Daoy (cell line): ENCODE measurements at places on chromosomes 16 and 17.

DNA sequence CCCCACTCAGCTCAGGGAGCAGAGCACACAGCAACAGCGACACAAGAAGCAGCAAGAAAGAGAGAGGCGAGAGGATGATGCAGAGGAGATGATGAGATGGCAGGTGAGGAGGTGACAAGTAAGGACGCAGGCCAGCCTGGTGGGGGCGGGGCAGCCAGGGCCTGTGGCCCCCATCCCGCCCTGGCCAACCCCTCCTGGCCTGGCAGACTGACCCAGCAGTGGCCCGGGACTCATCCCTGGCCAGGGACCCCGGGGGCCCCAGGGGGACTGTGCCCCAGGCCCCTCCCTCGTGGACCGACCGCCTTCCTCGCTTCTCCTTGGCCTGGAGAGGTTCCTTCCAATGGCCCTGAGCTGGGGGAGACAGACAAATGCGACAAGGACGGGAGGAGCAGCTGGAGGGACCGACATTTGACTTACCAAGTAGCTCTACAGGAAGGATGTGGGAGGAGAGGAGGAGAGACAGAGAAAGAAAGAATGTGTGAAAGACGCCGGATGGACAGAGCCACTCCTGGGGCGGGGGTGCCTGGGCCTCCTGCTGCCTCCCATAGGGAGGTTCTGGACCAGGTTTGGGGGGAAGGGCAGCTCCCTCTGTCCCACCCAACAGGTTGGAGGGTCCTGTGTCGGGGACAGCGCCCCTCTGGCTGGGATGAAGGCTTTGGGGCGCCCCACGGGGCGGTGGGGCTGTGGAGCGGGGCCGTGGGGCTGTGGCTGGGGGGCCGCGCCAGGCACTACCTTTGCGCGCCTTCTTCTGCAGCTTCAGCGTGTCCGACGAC lies 6.8 kb downstream of the MTSS2 start:
- no peak for DNase-seq

DNA sequence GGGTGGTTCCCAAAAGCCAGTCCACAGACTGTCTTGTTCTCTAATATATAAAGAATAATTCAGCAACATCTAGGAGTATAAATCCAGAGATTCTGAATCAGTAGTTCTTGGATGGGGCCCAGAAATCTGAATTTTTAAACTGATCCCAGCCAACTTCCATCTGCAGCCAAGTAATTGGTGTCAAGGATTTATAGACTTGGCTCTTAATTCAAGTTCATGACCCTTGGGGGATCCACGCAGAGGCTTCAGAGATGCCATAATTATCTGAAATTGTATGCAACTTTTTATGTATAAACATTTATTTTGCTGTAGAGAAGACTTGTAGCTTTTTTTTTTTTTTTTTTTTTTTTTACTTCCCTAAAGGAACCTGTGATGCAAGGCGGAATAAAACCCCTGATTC lies 60.6 kb downstream of the HLF start:
- no peak for DNase-seq

GRCh38 chr17:35879773-35880654 lies at the start of gene CCL5:
TSS of gene CCL5 (minus strand) at chr17:35880360.
- peak; percentile 25 for DNase-seq

DNA sequence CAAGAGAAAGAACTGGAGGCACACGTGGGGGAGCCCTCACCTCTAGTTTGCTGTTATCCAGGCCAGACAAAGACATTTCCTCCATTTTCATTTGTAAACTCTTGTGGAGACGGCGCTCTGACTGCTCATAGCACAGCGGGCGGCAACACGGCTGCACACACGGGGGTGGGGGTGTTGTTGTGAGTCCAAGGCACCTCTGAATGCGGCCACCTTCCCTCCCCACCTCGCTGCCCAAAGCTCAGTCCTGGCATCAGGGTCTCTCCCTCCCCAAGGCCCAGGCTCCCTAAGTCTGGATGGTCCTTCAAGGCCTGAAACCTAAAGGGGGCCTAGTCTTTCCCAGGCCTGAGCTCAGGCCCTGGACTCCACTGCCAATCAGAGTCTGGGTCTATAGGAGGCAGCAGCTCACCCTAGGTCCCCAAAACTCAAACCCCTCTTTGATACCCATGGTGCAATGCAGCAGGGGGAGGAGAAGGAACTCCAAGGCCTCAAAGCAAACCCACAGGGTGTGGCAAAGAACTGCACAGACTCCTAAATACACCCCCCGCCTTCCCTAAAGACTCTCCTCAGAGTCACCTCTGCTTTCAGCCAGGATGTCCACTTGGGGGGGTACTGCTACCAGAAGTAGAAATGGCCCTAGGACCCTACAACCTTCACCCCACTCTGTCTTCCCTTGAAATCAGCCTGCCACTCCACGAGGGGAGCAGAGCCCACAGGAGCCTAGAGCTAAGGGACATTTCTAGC lies 1.5 kb downstream of the ATXN7L3 start:
- peak; percentile 35 for DNase-seq

DNA sequence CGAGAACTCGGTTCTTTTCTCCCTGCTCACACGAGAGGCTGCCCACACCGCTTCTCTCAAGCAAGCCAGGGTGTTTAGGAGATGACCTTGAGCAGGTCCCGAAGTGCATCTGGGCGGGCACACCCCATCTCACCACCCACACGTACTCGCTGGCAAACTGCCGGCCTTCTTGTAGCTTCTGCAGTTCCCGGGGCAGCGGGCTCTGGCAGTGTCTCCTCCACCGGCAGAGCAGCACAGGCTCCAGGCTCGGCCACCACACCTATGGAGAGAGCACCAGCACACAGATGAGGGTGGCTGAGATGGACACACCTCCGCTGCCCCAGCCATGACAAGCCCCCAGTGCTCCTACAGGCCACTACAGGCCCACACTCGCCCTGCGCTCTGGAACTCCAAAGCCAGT lies 23.5 kb downstream of the ZNF276 start:
- no peak for DNase-seq

- peak; percentile 19 for DNase-seq
Observed at GRCh38 chr17:39123627-39124026, 27.8 kb downstream of the PLXDC1 start.

DNA sequence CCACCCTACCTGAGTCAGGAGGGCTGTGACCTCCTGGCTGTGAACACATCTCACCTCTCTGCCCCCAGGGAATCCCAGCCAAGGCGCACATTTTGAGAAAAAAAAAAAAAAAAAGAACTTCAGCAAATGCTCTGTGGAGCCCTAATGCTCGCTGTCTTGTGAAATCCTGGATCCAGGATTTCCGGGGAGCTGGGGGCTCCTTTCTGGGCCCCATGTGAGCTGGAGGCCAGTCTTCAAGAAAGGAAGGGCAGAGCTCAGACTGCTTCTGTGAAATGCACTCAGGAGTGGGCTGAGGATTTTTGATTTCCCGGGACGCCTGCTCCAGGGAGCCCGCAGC lies 36.0 kb upstream of the EMP2 start:
- DNase-seq = no peak

GRCh38 chr16:27230562-27231001 lies 27.3 kb downstream of the KDM8 start:
- DNase-seq = no peak

DNA sequence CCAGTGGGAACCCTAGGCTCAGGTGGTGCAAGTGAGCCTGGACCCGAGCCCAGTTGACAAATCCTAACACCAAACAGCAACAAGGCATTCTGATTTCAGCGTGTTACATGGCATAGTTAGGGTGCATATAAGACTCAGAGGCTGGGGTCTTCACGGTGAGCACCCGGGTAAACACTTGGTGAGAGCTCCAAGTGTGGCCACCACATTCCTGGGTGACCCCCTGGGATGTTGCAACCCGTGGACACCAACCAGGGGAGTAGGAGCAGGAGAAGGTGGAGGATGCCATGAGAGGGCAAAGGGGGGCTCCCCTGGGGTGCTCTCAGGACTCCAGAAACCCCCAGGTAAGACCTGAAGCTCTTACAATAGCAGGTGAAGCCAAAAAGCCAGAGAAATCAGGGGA lies 69.9 kb upstream of the CDH5 start:
- DNase-seq = no peak

- peak; percentile 97 for DNase-seq
Observed at GRCh38 chr16:86929057-86929871, 350.9 kb downstream of the FOXL1 start.

DNA sequence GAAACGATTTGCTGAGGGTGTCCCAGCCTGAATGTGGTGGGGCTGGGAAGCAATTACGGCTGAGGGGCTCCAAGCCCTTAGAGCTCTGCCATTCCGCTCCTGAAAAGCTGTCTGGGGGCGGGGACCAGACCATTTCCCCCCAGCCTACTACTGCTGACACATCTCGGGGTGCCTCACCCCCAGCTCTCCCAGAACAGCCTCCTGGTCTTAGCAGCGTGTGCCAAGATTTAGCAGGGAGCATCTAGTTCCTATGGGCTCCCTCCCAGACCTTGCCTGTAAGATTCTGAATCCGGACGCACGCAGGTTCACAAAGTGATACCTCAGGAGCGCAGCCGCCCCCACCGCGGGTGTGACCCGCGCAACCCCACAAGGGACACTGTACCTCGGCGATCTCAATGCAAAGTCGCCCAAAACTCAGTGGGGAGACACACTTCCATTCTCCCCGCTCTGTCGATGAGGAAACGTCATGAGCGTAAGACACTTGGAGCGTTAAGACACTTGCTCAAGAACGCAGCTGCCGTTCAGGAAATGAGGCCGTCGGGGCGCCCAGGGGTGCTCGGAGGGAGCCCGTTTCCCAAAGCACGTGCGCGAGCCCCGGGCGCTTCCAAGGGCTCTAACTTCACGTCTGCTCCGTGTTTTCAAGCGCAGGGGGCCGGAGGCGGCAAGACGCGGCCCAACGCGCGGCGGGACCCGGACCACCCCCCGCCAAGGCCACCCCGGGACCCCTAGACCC lies 629 bp downstream of the GEMIN4 start:
- peak; percentile 65 for DNase-seq

DNA sequence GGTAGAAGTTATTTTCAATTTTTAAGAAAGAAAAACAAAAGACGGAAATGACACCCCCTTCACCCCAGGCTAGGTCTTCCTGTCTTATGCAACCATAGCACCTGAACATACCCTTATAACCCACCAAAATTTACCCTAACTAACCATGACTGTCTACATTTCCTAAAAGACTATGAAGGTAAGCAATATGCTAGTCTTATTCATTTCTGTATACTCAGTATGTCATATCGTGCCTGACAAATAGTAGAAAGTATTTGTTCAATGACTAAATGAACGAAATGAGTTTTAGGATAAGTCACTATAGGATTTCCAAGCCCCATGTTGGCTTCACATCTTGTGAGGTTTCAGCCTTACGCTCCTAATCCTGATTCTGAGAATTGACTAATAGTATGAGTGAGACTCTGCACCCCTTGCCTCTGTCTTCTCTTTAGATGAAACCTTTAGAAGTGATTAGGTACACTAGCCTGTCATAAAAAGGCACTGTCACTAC lies 6.5 kb downstream of the ADAT1 start:
- no peak for DNase-seq

DNA sequence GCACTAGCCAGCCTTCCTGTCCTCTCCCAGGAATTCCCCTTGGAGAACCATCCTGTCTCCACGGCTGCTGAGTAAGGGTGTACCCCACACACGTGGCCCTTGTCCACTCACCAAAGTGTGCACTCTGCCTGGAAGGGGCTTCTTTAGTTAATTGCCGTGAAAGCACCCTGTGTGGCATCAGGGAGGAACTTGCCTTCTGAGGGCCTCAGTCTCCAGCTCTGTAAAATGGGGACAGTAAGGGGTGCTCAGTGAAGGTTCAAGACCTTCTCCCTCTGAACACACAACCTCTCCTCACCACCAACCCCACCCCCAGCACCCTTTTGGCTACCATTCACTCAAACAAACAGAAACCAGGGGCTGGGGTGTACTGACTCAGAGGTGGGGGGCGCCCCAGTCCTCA lies 59.1 kb upstream of the LHX1 start:
- DNase-seq = no peak

DNA sequence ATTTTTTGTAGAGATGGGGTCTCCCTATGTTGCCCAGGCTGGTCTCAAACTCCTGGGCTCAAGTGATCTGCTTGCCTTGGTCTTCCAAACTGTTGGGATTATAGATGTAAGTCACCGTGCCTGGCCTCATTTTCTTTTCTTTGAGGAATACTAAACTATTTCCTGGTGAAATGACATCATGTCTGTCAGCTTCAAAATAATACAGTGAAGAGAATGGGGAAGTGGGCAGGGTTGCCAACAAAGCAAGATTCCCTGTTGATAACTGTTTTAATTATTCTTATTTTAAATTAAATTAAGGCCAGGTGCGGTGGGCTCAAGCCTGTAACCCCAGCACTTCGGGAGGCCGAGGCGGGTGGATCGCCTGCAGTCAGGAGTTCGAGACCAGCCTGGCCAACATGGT lies 21.1 kb downstream of the PIPOX start:
- DNase-seq = no peak

DNA sequence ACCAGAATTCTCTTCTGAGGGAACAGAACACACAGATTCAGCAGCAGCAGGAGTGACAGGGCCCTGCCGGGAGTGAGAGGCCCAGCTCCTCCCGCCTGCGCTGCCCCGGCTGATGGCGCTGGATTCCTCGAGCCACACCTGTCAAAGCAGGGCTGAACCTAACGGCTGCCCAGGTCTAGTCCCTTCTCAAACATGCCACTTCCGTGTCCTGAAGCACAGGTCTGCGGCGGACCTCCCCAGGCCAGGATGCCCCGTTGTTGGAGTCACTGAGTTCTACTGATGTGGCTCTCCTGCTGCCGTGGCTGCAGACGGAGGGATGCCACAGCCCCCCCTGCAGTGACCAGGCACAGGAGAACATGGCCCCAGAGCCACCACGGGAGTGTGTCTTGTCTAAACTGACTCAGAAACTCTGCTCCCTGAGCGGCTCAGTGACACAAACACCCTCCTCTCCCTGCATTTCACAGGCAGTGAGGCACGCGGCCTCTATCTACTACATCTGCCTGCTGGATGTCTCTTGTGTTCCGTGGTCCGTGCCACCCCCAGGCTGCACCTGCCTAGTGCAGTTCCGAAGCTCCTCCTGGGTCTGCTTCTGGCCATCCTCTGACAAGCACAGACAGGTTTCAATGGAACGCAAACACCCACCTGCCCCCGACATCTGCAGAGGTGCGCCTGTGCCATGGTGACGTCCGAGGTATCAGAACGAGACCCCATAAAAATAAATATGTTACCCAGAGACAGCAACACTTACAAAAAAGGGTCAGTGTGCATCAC lies 44.7 kb upstream of the DNAH17 start:
- no peak for DNase-seq

DNA sequence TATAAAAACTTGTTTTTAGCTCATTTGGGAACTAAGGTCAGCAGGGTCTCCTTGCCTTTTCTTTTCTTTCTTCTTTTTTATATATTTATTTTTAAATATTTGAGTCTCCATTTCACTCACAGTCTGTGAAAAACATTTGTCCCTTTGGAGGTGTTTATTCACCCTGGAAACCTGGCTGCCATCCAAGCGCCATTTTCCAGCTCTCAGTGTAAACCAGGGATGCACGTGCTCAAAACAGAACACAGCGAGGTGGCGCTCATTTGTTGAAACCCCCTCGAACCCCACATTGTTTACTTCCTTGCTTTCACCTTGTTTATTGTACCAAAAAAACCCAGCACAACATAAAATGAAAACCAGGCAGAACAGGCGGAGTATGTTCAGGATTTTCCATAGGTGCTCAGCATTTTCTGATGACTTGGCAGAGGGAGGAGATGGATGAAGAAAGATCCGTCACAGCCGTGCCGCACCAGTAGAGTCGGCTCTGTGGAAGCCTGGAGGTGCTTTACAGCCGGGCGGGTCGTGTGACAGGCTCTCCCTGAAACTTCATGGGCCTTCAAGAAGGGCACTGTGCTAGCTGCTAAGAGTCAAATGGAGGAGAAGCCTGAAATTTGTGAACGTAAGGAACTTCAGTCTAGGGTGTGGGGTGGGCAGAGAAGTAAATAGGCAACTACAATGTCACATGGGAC lies 284.4 kb downstream of the FOXL1 start:
- no peak for DNase-seq
